ENCODE measurements at places on chromosomes 13 and 19. TPM values are rescaled to one million over a fixed set of nuclear protein-coding genes. Genes with fewer than 3 reads are reported as not detected.

The TPTE2 gene
- total RNA-seq: not detected

GRCh38 chr13:76438050-76438449 lies 448.2 kb downstream of the KCTD12 start:
- DNase-seq: no peak

The OLFM2 gene
- total RNA-seq: 14.9 TPM

The FOXO1 gene
- total RNA-seq: 97.6 TPM

The NAPSA gene
- total RNA-seq: 8.2 TPM

- DNase-seq: no peak
These were observed 400 bp upstream of the SERP2 start for GRCh38 chr13:44373247-44373600.

The RB1 gene
- 18.0 TPM for total RNA-seq

DNA sequence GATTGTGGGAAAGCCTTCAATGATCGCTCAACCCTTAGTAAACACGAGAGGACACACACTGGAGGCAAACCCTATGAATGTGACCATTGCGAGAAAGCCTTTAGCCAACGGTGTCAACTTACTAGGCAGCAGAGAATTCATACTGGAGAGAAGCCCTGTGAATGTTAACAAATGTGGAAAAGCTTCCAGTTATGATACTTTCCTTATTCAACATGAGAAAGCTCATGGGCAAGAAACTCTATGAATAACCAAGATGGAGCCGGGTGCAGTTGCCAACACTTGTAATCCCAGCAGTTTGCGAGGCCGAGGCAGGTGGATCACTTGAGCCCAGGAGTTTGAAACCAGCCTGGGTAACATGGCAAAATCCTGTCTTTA lies 15.8 kb upstream of the ZNF8 start:
- no peak for DNase-seq

DNA sequence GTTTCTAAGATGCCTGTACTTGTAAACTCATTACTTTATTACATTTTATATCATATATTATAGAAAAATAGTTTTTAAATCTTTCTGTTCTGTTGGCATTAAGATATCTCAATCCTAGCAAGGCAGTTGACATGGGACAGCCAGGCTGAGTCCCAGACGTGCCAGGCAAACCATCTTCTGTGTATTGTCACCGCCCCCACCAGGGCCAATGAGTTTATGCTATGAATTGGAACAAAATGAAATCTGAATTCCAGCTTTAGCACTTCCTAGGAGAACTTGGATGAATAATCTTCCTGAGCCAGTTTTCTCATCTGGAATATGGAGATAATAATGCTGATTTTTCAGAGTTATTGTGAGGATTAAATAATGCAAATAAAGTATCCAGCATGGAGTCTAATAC lies 79.9 kb upstream of the GSX1 start:
- DNase-seq: no peak

- no peak for DNase-seq
These were observed 136.4 kb upstream of the HTR2A start for GRCh38 chr13:47033216-47033615.

The CDX2 gene
- not detected for total RNA-seq

DNA sequence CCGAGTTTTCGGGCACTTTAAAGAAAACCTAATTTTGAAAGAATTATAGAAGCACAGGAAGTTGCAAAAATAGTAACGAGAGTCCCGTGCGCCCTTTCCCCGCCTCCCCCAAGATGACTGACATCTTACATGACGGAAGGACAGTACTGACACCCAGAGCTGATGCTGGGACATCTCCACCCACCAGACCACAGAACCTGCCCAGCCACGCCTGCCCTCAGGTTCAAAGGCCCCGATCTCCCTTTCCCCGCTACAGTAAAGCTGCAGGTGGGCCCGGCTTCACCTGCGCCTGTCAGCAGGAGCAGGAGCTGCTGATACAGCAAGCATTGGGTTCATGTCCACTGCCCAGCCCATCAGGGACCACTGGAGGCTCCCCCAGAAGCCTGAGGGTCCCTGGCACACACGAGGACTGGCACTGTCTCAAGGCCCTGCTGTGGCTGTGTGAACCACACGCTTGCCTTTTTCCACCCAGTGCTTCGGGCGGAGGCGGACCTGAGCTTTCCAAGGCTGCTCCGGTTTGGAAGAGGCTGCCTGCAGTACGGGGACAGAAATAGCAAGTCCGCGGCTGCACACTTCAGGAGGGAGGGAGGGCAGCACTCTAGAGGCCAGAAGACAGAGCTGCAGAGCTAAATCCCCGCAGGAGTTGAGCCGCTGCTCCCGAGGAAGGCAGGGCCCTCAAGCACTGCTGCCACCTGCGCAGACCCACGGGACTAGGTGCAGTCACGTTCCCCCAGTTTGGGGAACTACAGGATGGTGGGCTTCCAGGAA lies 8.7 kb downstream of the MAP2K2 start:
- peak; percentile 70 for DNase-seq

GRCh38 chr19:50626795-50627194 lies 12.9 kb downstream of the SYT3 start:
- no peak for DNase-seq

The C19orf67 gene
- 0.60 TPM for total RNA-seq

The EDNRB gene
- total RNA-seq: not detected

- DNase-seq: no peak
These were observed 1.4 kb downstream of the CAPN12 start for GRCh38 chr19:38742906-38743305.

The PSG4 gene
- not detected for total RNA-seq

GRCh38 chr13:94327318-94327717 lies 152.2 kb downstream of the DCT start:
- peak; percentile 49 for DNase-seq

The SBK3 gene
- total RNA-seq: not detected

DNA sequence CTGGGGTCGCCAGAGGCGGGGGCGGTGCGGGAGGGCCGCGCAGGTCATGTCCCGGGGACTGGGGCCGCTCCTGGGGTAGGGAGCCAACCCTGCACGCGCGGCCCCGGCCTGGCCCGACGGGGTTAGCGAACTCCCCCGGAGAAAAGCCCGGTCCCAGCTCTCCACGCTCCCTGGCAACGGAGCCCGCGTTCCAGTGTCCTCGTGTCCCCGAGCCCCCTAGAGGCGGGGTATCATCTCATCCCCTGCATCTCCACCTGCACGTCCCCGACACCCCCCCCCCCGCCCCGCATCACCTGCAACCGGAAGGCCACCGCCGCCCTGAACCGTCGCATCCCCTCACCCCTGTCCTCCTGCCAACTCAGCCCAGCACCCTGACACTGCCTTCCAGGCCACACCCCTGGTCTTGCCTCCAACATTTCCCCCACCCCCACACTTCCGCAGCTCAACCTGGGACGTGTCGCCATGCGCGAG lies 2.7 kb downstream of the WDR88 start:
- peak; percentile 24 for DNase-seq

The RFPL4A gene
- not detected for total RNA-seq
